ENCODE measurements at places on chromosomes 7 and 10.
A peak's percentile ranks its signal among the peaks of the same experiment; 100 is the strongest.

GRCh38 chr7:135335628-135336139, 102.0 kb downstream of the STRA8 start:
- peak; percentile 16 for DNase-seq

GRCh38 chr10:44043646-44044375, 341.1 kb downstream of the CXCL12 start:
- DNase-seq, result no peak

DNA sequence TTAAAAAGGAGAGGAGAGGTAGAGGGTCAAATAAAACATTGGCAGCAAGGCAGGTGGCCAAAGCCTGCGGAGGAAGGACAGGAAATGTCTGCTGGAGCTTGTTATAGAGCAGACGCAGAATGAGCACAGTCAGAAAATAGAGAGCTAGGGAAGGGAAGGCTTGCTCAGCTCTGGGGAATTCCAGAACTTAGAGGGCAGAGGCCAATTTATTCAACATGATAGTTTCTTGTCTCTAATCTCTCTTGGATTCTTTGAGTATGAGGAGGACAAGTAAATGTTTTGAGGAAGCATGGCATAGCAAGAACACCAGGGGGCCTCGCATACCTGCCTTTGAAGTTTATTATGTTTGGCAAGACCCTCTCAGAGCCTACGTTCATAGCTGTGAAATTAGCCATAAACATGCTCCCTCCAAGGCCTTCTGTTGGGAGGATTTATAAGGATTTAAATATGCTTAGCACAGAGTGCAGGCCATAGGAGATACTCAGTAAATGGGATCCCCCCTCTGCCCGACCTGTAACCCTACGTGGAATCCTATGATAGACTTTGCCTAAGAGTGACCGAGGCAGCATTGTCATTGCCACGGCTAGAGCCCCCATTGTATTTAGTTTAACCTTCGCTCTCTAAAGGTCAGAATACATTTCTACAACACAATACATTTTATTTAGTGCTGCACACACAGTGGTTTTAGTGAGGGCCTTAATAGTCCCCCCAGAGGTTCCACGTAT, 293.9 kb downstream of the CCDC3 start:
- DNase-seq, result peak; percentile 41

GRCh38 chr7:8165150-8165549, 96.8 kb downstream of the ICA1 start:
- DNase-seq, result no peak

DNA sequence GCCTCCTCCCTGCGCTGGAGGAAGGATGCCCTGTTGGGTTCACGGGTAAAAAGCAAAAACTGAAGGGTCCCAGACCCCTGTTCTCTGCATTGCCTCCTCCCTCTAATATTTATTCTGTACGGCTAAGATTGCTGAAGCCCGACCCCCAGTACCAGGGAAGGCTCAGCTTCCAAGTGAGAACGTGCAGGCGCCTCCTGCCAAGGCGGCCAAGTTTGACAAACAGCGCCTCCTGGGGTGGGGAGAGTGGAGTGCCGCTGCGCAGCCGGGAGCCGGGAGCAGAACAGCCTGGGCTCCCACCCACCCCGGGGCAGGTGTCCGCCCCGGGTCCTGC, 4.7 kb upstream of the EBF3 start:
- DNase-seq, result peak; percentile 52

- DNase-seq, result no peak
Observed at GRCh38 chr7:35258125-35258867, 4.4 kb upstream of the TBX20 start.

DNA sequence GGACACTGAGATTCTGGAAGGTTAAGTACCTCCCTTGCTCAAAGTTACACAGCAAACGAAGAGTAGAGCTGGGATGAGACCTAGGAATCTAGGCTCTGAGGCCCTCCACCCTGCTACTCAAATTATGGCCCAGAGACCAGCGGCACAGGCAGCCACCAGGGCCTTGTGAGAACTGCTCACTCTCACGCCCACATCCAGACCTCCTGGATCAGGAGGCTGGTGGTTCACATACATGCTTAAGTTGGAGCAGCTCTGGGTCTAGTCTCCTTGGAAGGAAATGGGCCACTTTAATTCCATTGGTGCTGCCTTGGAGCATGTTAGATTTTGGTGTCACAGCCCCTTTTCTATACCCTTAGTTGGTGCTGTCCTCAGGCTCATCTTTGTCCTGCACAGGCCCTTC, 41.9 kb downstream of the ADRA2A start:
- DNase-seq, result no peak

DNA sequence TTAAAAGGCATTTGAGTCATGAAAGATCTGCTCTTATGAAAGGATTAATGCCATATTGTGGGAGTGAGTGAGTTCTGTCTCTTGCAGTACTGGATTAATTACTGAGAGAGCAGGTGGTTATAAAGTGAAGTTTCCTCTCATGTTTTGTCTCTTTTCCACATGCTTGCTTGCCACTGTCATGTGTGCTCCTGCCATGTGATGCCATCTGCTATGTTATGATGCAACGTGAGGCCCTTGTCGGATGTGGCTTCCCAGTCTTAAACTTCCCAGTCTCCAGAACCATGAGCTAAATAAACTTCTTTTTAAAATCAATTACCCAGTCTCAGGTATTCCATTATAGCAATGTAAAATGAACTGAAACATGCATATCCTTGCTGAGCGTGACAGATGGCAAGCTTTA, 22.7 kb upstream of the TCTN3 start:
- peak; percentile 18 for DNase-seq

DNA sequence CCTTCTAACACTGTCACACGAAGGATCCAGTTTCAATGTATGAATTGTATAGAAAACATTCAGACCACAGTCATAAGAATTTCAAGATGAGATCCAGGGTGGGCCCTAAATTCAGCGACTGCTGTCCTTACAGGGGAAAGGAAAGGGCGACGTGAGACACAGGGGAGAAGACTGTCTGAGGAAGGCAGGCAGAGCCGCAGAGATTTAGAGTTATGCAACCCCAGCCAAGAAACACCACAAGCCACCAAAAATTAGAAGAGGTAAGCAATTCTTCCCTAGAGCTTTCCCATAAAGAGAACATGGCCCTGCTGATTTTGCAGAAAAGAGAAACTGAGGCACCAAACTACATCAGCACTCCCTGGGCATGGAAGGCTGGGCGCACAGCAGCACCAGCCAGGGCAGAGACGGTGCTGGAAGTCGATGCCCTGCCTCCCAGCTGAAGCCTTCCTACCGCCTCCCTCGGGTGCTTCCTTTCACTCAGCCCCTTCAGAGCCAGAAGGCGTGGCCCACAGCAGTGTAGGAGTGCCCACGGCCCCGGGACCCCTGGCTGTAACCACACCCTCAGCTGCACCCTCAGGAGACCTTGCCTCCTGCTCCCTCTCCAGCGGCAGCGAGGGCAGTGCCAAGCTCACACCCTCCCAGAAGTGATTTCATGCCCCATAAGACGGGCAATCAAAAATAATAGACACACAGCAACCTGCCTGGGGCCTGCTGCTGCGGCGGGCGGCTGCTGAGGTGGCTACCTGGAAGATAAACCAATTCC, 81.0 kb upstream of the LRRC4 start:
- DNase-seq, result no peak

- DNase-seq, result no peak
Observed at GRCh38 chr7:47322731-47323130, 259.2 kb downstream of the TNS3 start.
